ENCODE measurements at places on chromosomes 12 and 14. TPM values are rescaled to one million over a fixed set of nuclear protein-coding genes. Genes with fewer than 3 reads are reported as not detected.

RASSF3 gene
- 35.6 TPM for total RNA-seq

RD3L gene
- not detected for total RNA-seq

TUNAR gene
- total RNA-seq = 0.82 TPM

MTRFR gene
- 17.8 TPM for total RNA-seq

SOAT2 gene
- total RNA-seq = 0.19 TPM

IRAK3 gene
- 19.9 TPM for total RNA-seq

ETFBKMT gene
- total RNA-seq = 8.2 TPM

ART4 gene
- 3.0 TPM for total RNA-seq
